ENCODE measurements at places on chromosomes 3 and 15. TPM values are rescaled to one million over a fixed set of nuclear protein-coding genes. Genes with fewer than 3 reads are reported as not detected.
A peak's percentile ranks its signal among the peaks of the same experiment; 100 is the strongest.

The CDC25A gene
- polyA plus RNA-seq, result 3.8 TPM

GRCh38 chr3:40044487-40044886, 235.1 kb downstream of the MYRIP start:
- DNase-seq, result no peak

DNA sequence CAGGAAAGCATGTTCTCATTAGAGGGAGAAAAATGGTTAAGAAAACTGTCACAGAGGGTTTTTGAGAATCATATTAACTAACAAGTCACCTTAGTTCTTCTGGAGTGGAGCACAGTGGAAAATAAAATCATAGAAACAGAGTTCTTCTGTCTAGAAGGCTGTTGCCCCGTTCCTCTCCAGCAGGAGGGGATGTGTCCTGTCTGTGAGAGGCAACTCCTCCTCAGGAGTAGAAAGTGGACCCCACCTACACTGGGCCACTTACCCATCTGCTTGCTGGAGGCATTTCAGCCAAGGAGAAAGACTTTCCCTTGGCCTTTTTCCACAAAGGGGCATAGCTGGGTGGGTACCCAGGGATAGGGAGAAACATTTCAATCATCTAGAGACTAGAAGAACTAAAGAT, 106.6 kb downstream of the SSR3 start:
- no peak for DNase-seq

GRCh38 chr3:9916734-9917680, at the start of gene IL17RC:
Gene IL17RC, plus strand, starts transcription at chr3:9917098. Its CDS starts 218 bp downstream, at chr3:9917316.
- DNase-seq, result peak; percentile 70

- DNase-seq, result no peak
Observed at GRCh38 chr15:56844892-56845291, 73.6 kb upstream of the TCF12 start.

- peak; percentile 86 for DNase-seq
Observed at GRCh38 chr3:53709860-53710674, 136.2 kb downstream of the CHDH start.

- DNase-seq, result no peak
Observed at GRCh38 chr3:146550743-146551510, 6.5 kb upstream of the PLSCR1 start.

- no peak for DNase-seq
Observed at GRCh38 chr3:16085410-16085809, 89.1 kb upstream of the GALNT15 start.

The IL17RD gene
- 2.4 TPM for polyA plus RNA-seq

The CPLX3 gene
- polyA plus RNA-seq, result not detected

The GORASP1 gene
- 44.3 TPM for polyA plus RNA-seq

GRCh38 chr15:84778194-84778593, 29.8 kb downstream of the ZNF592 start:
- no peak for DNase-seq

DNA sequence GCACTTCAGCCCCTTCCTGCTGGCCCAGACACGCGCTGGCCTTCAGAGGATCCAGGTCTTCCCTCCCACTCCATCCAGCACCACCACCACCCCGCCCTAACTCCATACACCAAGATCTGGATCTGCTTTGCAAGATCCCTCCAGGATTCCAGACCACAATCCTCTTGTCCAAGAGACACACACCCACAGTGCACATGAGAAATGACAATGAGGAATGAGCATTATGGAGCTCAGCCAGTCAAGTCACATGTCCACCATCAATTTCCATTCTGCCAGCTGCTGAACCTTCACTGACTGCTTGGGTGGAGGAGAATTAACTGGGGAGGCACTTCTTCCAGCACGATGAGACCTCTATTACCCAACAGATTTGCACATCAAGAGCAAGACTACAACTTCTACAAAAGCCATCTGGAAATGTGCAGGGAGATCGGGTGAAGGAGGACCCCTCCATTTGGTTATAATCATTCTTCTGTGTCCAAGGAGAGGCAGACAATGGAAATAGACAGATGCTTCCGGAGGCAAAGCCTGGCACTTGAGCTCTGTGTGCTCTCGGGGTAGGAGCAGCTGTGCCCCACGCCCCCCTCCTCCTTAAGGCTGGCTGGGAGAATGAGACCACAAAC, 12.3 kb upstream of the SPATA12 start:
- no peak for DNase-seq

GRCh38 chr15:75356006-75356405, 9.2 kb downstream of the NEIL1 start:
- DNase-seq, result no peak

GRCh38 chr3:149596134-149596770, 61.6 kb downstream of the WWTR1 start:
- DNase-seq, result no peak

The ATP8B4 gene
- polyA plus RNA-seq, result 0.03 TPM

The PLA2G4D gene
- polyA plus RNA-seq, result not detected

GRCh38 chr3:53506763-53507145, 12.3 kb downstream of the CACNA1D start:
- no peak for DNase-seq

GRCh38 chr3:31288224-31288623, 244.5 kb upstream of the STT3B start:
- DNase-seq, result no peak

DNA sequence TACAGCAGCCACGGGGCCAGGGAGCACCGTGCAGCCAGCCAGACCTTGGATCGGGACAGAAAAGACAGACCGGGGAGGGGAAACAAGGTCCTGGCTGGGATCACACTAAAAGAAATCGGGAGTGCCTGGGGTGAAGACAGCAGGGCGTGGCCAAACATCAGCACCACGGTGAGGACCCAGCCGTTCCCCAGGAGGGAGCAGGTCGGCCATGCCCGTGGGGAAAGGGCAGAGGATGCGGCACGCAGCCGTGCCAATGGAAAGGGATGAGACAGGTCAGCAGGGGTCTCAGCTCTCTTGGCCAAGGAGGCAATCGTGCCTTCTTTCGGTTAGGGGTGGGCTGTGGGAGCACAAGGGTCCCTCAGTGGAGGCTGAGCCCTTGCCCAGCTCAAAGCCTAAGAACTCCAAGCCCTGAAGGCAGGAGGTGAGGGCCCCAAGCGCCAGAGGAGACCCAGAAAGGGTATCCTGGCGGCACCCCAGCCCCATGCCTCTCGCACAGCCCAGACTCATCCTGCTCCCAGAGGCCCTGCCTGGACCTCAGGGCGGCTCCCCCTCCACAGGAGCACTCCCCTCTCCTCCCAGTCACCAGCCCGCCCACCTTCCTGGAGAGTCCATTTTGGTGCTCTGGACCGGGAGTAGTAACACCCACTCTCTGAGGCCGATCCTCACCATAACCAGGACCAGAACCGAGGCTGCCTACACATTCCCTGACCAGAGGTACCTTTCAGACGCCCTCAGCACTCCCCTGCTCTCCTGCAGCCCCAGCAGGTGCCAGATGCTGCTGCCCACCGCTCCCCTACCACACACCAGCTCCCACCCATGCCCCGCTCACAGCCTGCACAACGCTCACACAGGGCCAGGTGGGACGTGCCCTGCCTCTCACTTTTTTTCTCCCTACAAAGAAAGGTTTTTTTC, 23.2 kb upstream of the OCA2 start:
- DNase-seq, result no peak

GRCh38 chr3:280681-281080, 84.1 kb downstream of the CHL1 start:
- no peak for DNase-seq

DNA sequence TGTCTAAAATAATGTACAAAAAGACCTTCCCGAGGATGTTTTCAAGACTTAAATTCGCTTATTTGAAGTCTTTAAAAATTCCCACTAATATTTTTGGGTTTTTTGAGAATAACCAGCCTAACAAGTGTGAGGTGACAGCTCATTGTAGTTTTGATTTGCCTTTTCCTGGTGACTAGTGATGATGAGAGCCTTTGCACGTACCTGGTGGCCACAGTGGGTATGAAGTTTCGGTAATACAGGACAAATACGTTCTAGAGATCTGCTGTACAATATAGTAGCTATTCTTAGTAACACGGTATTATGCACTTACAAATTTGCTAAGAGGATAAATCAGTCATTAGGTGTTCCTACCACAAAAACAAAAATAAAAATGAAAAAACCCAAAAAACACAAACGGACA, 124.9 kb downstream of the GRM7 start:
- DNase-seq, result no peak

- DNase-seq, result no peak
Observed at GRCh38 chr3:32297366-32297765, 58.9 kb downstream of the CMTM8 start.

The DPH3 gene
- 10.8 TPM for polyA plus RNA-seq

- peak; percentile 43 for DNase-seq
Observed at GRCh38 chr3:32421991-32422859, 30.6 kb downstream of the CMTM7 start.

- DNase-seq, result no peak
Observed at GRCh38 chr3:10678796-10679376, 137.1 kb upstream of the SLC6A11 start.

- no peak for DNase-seq
Observed at GRCh38 chr15:72764656-72765055, 18.9 kb downstream of the ADPGK start.

The RTP3 gene
- polyA plus RNA-seq, result not detected

GRCh38 chr3:66642484-66642883, 141.7 kb upstream of the LRIG1 start:
- no peak for DNase-seq
